Bronchial smooth muscle cell (primary cell): ENCODE measurements at places on chromosomes 1 and 21. TPM values are rescaled to one million over a fixed set of nuclear protein-coding genes. Genes with fewer than 3 reads are reported as not detected.

SPSB1 gene
- total RNA-seq, result 20.3 and 53.4 TPM in 2 replicates

NEK2 gene
- total RNA-seq, result 0.26 and 3.5 TPM in 2 replicates

NHLH2 gene
- total RNA-seq, result under 0.01 TPM in 1 of 2 replicates, not detected in the other

LCE1F gene
- not detected in 2 replicates for total RNA-seq

KRTAP13-2 gene
- not detected in 2 replicates for total RNA-seq

ATP1A4 gene
- not detected in 2 replicates for total RNA-seq

TMEM59 gene
- 356 and 527 TPM in 2 replicates for total RNA-seq

SIM2 gene
- total RNA-seq, result not detected in 2 replicates

JUN gene
- total RNA-seq, result 79.1 and 137 TPM in 2 replicates

FGGY gene
- 32.2 and 39.8 TPM in 2 replicates for total RNA-seq

PGLYRP3 gene
- not detected in 2 replicates for total RNA-seq

PDZK1IP1 gene
- total RNA-seq, result not detected in 2 replicates

TRIM67 gene
- total RNA-seq, result not detected in 2 replicates
